ENCODE measurements at places on chromosomes 6 and 20.
A peak's percentile ranks its signal among the peaks of the same experiment; 100 is the strongest.

GRCh38 chr6:53934023-53934422 is 139.2 kb downstream of the LRRC1 start:
- DNase-seq = no peak

DNA sequence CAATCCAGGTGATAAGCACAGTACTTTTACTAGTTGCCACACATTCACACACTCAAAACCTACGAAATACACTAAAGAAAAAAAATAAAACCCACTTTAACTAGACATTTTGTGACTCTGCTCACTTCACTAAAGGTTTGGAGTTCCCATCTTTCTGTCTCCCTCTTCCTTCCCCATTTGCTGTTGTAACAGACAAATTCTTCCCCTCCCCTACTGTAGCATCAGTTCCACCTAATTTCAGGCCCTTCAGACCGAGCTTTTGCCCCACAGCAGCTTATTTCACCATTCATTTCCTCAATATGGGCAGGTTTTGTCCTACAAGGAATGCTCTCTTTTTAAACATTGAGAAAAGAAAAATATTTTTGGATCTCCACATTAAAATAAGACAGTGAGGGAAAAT is 31.3 kb upstream of the MRAP2 start:
- DNase-seq = no peak

GRCh38 chr20:32321390-32321789 is 36.7 kb upstream of the ASXL1 start:
- DNase-seq = no peak

DNA sequence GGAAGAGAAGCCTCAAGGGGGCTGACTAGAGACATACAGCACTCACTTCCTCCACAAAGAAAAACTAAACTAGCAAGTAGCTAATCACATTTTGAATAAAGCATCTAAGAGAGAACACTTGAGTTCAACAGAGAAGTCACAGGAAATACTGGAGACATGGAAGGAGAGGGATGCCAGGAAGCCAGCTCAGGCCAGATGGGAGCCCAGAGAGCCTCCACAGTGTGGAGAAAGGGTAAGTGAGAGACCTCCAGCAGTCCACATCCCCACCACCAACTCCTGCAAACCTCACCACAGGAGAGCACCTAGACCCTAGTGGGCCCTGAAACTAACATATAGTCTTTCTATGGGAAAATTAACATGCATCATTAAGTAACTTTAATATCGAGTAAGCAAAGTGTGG is 79.2 kb downstream of the EPM2A start:
- DNase-seq = no peak

- peak; percentile 89 for DNase-seq
Measured at GRCh38 chr6:188821-189655, 103.2 kb upstream of the DUSP22 start.

DNA sequence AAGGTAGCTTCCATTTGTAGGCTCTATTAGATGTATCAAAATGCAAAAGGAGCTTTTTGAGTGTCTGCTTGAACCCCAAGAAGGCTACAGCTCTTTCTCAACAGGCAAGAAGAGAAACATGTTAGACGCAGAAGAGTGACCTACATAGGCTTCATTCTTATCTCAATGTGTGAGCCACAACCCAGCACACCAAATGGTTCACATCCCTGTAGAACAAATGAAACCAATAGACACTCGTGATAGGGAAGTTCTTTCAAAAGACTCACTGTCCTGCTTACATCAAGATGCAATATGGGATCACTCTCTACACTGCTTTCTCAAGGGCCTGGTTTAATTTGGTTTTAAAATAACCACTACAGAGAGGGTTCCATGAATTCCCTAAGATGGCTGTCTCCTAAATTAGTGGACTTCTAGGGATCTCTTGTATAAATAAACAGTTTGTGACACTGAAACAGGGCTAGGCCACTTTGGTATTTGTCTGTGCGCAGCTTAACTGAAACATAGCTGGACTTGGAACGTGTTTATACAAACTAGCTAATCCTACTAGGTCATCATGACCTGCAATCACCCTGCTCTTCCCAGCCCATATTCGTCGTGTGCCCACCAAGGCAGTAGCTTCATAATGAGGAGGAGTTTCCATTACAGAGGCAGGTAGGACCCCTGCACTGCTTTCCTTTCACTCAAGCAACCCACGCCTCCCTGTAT is 225.4 kb upstream of the PREP start:
- no peak for DNase-seq

GRCh38 chr6:34757687-34758274 is 476 bp downstream of the SNRPC start:
- DNase-seq = no peak

GRCh38 chr6:29813809-29814208 is 13.8 kb upstream of the HLA-G start:
- no peak for DNase-seq

- DNase-seq = no peak
Measured at GRCh38 chr6:125050663-125051318, 88.6 kb downstream of the RNF217 start.

GRCh38 chr6:22222469-22222868 is 74.4 kb downstream of the PRL start:
- no peak for DNase-seq

GRCh38 chr20:31570735-31571617 is 34.1 kb upstream of the ID1 start:
- DNase-seq = no peak

GRCh38 chr20:22581437-22582385 is 2.7 kb downstream of the FOXA2 start:
- no peak for DNase-seq

GRCh38 chr6:13761361-13762036 is 49.9 kb upstream of the RANBP9 start:
- DNase-seq = no peak

DNA sequence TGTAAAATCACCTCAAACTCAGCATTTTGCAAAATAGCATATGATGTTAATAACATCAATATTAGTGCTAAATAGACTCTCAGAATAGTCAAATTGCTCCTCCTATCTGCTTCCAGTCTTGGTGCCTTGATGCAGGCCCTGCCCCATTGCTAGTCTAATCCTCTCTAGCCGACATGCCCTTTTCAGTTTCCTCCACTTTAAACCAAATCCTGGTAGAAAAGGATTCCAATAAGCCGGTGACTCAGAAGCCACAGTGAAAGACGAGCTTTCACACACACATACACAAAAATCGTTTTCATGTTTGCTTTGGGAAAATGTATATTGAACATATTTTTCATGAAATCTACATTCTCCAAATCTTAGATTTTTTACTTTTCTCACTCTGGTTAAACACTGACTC is 203.1 kb downstream of the LMBRD1 start:
- DNase-seq = peak; percentile 22

DNA sequence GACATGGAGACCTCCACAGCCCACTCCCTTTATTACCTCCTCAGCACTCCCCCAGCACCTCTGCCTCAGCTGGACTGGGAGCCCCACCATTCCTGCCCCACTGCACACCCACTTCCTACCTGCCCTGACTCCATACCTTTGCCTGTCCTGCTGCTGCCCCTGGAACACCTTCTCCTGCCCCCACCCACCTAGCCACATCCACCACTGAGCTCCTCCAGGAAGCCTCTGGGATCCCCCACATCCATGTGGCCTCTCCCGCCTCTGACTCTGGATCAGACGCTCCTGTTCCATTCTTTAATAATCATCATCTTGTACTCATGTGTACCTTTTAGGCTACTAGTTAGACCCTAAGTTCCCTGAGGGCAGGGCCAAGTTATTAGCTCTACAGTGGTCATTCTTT is 2.2 kb upstream of the SDCBP2 start:
- no peak for DNase-seq

- peak; percentile 87 for DNase-seq
Measured at GRCh38 chr6:46419576-46420002, 71.7 kb downstream of the RCAN2 start.

GRCh38 chr6:114063956-114064355 is 93.0 kb upstream of the HDAC2 start:
- DNase-seq = no peak
